Smooth muscle cell of the coronary artery (primary cell): ENCODE measurements at places on chromosomes 7 and 10. TPM values are rescaled to one million over a fixed set of nuclear protein-coding genes. Genes with fewer than 3 reads are reported as not detected.

The FAM237B gene
- not detected in 2 replicates for total RNA-seq

The TMEM196 gene
- not detected in 2 replicates for total RNA-seq

The LBX1 gene
- total RNA-seq, result not detected in 2 replicates

The ADAM12 gene
- 20.8 and 56.4 TPM in 2 replicates for total RNA-seq

The CHAT gene
- not detected in 2 replicates for total RNA-seq

The NEURL1 gene
- total RNA-seq, result under 0.01 TPM in 2 replicates

The FAM180A gene
- total RNA-seq, result 7.2 and 16.3 TPM in 2 replicates

The AIFM2 gene
- 4.8 and 10.4 TPM in 2 replicates for total RNA-seq

The MPLKIP gene
- total RNA-seq, result 1.2 and 22.9 TPM in 2 replicates

The LFNG gene
- 2.1 and 2.6 TPM in 2 replicates for total RNA-seq

The TFR2 gene
- under 0.01 and 0.08 TPM in 2 replicates for total RNA-seq

The GJC3 gene
- total RNA-seq, result not detected in 2 replicates

The WNT8B gene
- not detected in 2 replicates for total RNA-seq

The CPA1 gene
- 0.15 and 0.35 TPM in 2 replicates for total RNA-seq

The NME8 gene
- total RNA-seq, result not detected in 2 replicates

The HECW1 gene
- total RNA-seq, result 2.2 TPM in 1 of 2 replicates, not detected in the other

The SKIDA1 gene
- 0.53 and 0.82 TPM in 2 replicates for total RNA-seq

The CALY gene
- not detected in 2 replicates for total RNA-seq

The ATRNL1 gene
- 0.23 and 1.4 TPM in 2 replicates for total RNA-seq

The ENO4 gene
- 0.35 and 0.45 TPM in 2 replicates for total RNA-seq

The ARHGEF5 gene
- total RNA-seq, result 1.2 and 3.5 TPM in 2 replicates

The SNCG gene
- total RNA-seq, result 48.3 and 77.0 TPM in 2 replicates

The OGDHL gene
- 0.12 and 2.0 TPM in 2 replicates for total RNA-seq

The GPR141 gene
- 0.70 TPM in 1 of 2 replicates, not detected in the other for total RNA-seq

The ZNF467 gene
- under 0.01 and 1.7 TPM in 2 replicates for total RNA-seq

The PLAC9 gene
- total RNA-seq, result 24.6 and 27.2 TPM in 2 replicates

The NYAP1 gene
- 0.12 and 0.38 TPM in 2 replicates for total RNA-seq

The HEPACAM2 gene
- under 0.01 TPM in 1 of 2 replicates, not detected in the other for total RNA-seq

The AKR1C4 gene
- total RNA-seq, result not detected in 2 replicates

The ORC5 gene
- 9.2 and 12.0 TPM in 2 replicates for total RNA-seq

The ACTL6B gene
- total RNA-seq, result not detected in 2 replicates

The NRAP gene
- under 0.01 TPM in 1 of 2 replicates, not detected in the other for total RNA-seq

The POP7 gene
- total RNA-seq, result 13.1 and 37.7 TPM in 2 replicates

The SP4 gene
- total RNA-seq, result 1.9 and 3.3 TPM in 2 replicates

The ZP3 gene
- 1.4 and 2.2 TPM in 2 replicates for total RNA-seq

The ZNF239 gene
- 3.7 and 6.9 TPM in 2 replicates for total RNA-seq

The GRM8 gene
- total RNA-seq, result not detected in 2 replicates

The CLCN1 gene
- not detected in 2 replicates for total RNA-seq

The FEZF1 gene
- not detected in 2 replicates for total RNA-seq

The PTTG1IP2 gene
- not detected in 2 replicates for total RNA-seq

The PTN gene
- 1.6 and 9.3 TPM in 2 replicates for total RNA-seq

The CLRN3 gene
- not detected in 2 replicates for total RNA-seq

The C7orf57 gene
- not detected in 2 replicates for total RNA-seq

The PPP1R17 gene
- total RNA-seq, result not detected in 2 replicates

The CFAP69 gene
- total RNA-seq, result 3.7 and 19.4 TPM in 2 replicates

The IFIT3 gene
- 5.3 and 18.7 TPM in 2 replicates for total RNA-seq

The ENTPD7 gene
- total RNA-seq, result 12.4 and 27.3 TPM in 2 replicates

The PDE6C gene
- not detected in 2 replicates for total RNA-seq
